GM10248 (cell line): ENCODE measurements at places on chromosomes 16 and 17.

- no peak for DNase-seq
Measured at GRCh38 chr17:40361063-40361924, 3.2 kb downstream of the GJD3 start.

GRCh38 chr16:72471317-72471924 is 299.5 kb upstream of the PMFBP1 start:
- no peak for DNase-seq

- no peak for DNase-seq
Measured at GRCh38 chr16:23403547-23403946, 49.4 kb downstream of the COG7 start.

DNA sequence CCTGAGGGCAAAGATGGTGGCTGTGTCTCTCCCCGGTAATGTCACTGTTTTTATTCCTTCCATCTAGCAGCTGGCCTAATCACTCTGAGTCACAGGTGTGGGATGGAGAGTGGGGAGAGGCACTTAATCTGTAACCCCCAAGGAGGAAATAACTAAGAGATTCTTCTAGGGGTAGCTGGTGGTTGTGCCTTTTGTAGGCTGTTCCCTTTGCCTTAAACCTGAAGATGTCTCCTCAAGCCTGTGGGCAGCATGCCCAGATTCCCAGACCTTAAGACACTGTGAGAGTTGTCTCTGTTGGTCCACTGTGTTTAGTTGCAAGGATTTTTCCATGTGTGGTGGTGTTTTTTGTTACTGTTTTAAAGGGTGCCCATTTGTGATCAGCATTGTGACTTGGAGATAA is 5.5 kb upstream of the RAPGEFL1 start:
- no peak for DNase-seq

DNA sequence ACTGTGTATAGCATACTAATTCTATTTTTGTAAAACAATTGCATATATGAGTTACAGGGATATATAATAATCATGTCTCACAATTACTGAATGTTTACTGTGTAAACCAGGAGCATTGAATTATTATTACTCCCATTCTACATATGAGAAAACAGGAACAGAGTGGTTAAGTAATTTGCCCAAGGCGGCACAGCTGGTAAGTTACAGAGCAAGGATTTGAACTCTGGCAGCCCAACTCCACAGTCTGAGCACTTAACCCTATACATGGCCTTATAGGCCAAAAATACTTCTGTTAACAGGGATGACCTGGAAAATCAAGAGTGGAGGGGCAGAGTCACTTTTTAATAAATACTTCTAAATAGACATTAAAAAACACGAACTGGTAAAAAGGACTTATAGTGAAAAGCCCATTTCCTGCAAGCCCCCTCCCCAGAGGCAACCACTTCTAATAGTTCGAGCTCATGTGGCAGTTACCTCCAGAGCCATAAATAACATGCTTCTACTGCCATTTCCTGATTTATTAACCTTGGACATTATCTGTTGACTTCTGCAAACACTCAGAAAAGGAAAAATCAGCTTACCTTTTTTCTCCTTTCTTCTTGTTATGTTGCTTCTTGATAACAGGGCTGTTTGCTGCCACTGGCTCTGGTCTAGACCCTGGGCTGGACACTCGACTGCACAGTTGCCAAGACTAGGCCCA is 22.1 kb upstream of the ADGRG1 start:
- DNase-seq = no peak

- no peak for DNase-seq
Measured at GRCh38 chr16:86532526-86532815, 22.1 kb downstream of the FOXF1 start.

DNA sequence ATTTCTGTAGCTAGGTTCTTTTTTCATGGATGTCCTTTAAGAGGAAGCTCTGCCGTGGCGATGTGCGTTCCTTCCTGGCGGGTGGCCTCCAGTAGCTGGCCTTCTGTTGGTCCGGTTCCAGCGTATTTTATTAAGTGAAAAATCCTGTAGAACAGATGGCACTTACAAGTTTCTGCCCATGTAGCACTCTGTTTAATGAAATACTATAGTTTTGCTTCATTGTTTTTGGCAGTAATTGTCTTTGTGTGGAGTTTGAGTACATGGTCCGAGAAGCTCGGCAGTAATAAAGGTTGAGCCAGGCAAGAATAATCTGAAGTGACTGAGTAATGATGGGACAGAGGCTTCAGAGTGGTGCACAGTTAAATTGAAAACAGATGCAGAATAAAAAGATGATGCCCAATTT is 20.4 kb downstream of the USP10 start:
- no peak for DNase-seq

- no peak for DNase-seq
Measured at GRCh38 chr17:29973005-29973404, 31.6 kb downstream of the EFCAB5 start.

- no peak for DNase-seq
Measured at GRCh38 chr17:78785663-78786057, 3.6 kb upstream of the CYTH1 start.

DNA sequence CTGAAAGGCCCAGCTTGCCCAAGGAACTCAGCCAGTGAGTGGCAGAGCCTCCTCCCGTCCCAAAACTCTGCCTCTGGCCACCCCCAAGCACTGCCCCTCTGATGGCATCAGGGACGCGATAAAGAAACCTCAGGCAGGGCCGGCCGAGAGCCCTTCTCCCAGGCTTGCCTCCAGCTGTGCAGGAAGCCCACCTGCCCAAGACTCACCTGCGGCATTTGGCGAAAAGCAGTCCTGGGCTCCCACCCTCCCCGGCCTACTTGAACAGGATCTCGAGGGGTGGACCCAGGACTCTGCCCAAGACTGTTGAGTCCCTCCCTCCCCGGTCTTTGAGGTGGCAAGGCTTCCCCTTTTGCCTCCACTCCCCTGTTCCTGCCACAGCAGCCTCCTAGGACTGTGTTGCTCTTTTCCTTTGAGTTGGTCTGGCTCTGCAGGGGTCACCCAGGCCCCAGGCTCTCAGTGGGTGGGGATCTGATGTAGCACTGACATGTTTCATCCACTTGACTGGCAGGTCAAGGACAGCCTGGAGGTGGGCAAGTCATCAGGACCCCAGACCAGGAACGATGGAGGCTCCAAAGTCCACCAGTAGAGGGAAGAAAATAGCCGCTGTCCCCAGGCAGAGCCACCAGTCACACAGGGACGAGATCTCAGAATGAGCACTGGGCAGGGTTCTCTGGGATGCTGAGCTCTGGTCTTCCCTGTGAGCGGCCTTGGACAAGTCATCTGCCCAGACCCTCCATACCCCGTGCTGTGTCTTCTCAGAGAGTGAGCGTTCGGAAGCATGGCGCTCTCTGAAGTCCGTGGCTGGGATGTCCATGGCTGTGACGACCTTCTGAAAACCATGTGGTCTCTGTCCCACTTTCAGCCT is 111.0 kb upstream of the TNRC6C start:
- DNase-seq = no peak

DNA sequence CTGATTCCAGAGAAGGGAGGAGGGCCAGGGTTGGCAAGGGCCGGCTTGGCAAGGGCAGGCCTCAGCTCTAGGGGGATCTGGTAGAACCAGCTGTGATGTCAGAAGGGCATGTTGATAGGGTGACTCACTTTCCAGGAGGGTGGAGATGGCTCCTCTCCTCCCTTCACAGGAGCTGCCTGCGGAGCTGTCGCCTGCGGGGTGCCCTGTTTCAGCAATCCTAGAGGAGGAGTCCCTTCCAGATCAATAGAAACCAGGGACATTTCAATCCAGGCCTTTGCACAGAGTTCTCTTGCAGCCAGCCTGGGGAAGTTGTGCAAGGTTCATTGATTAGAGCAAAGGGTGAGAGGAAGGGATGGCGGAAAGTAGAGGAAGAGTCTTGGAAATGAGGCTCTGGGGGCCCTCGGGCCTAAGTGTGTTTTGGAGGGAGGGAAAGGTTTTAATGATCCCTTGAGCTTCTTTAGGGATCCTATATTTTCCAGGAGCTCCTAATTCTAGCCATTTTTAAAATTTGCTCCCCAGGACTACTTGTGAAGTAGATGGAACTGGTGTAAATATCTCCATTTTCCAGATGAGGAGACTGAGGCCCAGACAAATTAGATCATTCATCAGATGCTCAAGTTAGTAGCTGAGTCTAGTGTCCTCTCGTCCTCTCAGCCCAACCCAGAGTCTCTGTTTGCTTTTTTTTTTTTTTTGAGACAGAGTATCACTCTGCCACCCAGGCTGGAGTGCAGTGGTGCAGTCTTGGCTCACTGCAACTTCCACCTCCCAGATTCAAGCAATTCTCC is 24.8 kb upstream of the CSNK2A2 start:
- DNase-seq = no peak

GRCh38 chr16:10168258-10168657 is 14.0 kb downstream of the GRIN2A start:
- DNase-seq = no peak

- no peak for DNase-seq
Measured at GRCh38 chr17:57751348-57751971, 6.4 kb upstream of the CCDC182 start.

DNA sequence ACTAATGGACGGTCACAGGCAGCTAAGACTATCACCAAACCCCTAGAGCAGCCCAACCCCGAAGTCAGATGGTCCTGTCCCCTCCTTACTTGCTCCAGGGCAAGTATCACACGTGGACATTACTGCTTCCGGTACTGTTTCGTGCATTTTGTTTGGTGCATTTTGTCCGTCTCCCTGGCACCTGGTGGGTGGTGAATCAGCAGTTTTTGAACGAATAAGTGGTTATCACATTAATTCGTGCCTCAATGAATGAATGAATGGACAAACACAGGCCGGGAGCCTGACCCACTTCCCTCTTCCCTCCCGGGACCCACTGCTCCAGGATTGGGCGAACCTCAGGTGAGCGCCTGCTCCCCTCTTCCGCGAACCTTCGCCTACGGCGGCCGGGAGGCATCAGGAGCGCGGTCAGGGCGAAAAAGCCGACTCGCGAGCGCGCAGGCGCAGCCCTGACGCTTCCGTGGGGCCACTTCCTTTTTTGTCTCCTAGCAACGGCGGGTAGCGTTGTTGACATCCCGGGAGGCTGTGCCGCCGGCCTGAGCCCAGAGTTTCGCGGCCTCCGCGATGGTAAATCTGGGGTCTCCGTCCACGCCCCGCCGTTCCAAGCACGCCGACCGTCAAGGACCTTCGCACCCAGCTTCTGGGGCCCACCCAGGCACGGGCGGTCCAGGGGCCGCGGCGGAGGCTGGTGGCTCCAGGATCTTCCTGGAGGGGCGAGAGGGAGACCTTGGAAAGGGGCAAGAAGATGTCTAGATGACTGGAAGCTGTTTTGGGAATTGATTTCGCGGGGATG is at the start of gene DYNLRB2:
TSS of gene DYNLRB2 (plus strand) at position 478 of the 790 bp plus-strand sequence. CDS start at position 562, 84 bp downstream.
- peak; percentile 93 for DNase-seq

DNA sequence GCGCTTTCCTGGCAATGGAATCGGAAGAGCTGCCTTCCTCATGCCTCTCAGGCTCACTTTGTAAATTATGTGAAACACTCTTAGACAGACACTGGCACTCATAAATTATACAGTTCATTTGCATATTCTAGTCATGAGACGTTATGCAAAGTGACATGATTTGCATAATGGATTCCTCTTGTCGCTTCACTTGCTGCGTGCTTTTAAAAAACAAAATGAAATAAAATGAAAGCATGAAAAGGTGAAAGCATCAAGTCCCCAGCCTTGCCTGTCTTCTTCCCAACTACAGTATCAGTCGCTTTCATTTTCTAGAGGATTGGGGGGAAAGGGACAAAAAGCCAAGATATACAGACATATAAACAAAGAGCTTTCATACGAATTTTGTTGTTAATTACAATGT is 252.8 kb upstream of the PMFBP1 start:
- no peak for DNase-seq

DNA sequence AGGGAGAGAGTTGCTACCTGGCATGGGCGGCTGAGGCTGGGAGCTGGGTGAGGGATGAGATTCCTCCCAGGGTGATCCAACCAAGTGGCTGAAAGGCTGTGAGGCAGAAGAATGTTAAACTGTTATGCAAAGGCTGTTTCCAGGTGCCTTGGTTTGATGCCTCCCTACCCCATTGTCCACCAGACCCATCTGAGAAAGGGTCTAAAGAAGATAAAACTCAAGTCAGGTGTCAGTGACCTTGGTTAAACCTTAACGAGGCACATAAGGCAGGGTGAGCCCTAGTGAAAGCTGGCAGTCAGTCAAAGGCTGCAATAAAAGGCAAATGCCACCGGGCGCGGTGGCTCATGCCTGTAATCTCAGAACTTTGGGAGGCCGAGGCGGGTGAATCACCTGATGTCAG is 23.8 kb downstream of the LDHD start:
- DNase-seq = no peak

DNA sequence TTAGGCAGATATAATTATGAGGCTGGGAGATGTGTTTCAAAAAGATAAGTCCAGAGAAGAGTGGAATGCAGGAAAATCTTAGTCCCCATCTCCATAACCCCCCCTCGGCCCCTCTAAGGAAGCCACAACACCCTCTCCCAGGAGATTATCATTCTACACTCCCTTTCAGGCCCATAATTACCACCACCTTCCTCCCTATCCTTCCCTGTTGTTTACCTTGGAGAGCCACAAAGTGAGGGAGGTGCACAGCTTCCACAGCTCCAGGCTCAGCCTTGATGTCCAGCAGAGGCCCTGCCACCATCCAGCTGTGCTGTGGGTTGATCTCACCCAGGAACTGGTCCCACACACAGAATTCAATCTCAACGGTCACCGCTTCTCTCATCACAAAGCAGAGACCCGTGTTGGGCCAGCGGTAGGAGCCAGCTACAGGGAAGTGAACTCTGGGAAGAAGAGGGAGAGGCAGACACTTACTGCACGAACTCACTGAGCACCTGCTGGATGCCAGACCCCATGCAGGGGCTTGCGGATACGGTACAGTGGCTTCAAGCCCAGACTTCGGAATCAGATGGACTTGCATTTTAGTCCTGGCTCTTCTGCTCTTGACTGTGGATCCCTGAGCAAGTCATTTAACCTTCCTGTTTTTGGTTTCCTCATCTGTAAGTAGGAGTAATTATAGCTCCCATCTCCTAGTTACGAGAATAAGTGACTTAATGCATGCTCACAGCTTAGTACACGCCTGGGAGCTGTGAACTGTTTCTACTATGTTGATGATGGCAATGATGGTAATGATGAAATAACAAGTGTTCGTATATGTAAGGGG is 44.1 kb downstream of the MIS12 start:
- DNase-seq = no peak

GRCh38 chr17:16486373-16487250 is 5.4 kb downstream of the LRRC75A start:
- DNase-seq = no peak

DNA sequence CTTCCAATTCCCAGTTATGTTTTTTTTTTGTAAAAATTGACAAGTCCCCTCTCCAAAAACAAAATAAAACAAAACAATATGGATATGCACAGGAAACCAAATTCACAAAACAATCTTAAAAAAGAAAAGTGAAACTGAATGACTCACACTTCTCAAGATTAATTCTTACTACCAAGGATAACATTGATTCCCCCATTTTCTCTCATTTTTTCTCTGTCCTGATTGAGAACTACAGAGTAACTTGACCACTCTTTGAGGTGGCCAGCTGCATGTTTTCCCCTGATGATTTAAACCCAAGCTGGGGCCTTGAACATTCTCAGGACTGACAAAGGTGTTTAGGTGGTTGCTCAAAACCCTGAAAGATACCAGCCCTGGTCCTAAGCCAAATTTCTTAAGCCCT is 149.0 kb downstream of the AHSP start:
- DNase-seq = no peak

DNA sequence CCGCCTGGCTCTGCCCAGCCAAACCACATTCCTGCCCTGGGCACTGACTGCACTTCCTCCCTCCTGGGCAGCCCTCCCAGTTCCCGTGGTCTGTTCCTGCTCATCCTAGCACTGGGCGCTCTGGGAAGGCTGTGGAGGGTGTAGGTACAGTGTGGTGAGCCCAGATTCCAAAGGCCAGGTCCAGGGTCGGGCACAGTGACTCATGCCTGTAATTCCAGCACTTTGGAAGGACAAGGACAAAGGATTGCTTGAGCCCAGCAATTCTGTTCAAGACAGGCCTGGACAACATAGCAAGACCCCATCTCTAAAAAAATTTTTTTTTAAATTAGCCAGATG is 30.6 kb downstream of the C16orf74 start:
- DNase-seq = no peak
